Stimulated activated CD4-positive, alpha-beta T cell treated with anti-CD3 and anti-CD28 coated beads, Interleukin-4, amount 100 ng/mL, for 4 hours (primary cell): ENCODE measurements at places on chromosomes 5 and 9.

DNA sequence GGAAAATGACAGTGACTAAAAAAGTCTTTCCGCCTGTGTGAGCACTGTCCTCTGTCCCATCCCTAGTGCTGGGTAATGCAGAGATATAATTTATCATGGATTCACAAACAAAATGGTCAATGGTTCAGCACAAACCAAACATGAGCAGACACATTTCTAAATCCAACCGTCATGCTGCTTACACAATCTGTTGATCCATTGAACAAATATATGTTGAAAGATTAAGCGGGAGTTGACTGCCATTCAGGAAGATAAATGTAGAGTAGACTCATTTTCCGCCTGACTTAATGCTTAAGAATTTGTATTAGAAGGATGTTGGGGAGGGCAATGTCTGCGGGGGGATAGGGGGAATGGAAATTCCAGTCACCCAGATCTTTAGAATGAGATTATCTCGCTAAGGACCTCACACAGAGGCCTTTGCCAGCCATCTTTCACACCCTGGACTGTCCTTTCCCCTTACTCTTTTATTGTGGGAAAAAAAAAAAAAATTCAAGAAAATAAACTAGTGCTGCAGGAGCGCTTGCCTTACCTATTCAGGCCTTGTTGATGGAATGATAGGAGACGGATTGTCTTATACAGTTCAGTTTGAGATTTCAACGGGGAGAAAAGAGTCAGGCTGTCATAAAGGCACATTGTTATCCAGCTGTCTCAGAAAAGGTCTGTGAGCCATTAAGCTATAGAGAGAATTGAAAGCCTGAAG lies 153.7 kb downstream of the TLE1 start:
- DNase-seq: no peak

- DNase-seq: no peak
Measured at GRCh38 chr5:42962124-42962523, 78.0 kb downstream of the ANXA2R start.

- no peak for DNase-seq
Measured at GRCh38 chr5:1067141-1068121, 44.4 kb downstream of the SLC12A7 start.

DNA sequence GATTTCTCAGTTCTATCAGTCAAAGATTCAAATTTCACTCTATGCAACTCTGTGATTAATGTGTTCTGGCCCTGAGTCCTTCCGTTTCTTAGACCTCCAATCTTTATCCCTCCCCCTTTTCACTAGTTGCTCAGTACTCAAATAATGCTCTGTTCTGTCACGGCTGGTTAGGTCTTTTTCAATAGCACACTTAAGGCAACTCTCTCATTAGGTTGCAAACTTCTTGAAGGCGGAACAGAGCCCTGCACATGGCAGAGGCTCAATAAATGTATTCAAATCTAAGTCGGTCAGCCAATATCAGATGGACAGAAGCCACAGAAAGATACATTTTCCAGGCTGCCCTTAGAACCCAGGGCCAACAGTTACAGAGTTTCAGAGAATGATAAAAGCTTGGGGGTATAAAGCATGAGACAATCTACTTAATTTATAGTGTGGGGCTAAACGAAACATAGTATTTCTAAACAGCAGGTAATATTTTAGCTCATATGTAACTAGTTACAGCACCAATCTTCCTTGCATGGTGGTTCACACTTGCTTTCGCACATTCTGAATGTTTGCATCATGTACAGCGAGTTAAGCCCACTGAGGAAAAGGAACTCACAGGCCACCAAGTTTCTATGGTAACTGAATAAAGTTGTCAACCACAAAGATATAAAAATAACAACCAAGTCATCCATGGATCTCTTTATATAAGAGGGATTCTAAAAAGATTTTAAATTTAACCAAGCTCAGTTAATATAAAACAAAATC lies 67.1 kb upstream of the GOLPH3 start:
- DNase-seq: no peak

GRCh38 chr9:114897196-114897595 lies 33.2 kb downstream of the TNFSF8 start:
- no peak for DNase-seq

DNA sequence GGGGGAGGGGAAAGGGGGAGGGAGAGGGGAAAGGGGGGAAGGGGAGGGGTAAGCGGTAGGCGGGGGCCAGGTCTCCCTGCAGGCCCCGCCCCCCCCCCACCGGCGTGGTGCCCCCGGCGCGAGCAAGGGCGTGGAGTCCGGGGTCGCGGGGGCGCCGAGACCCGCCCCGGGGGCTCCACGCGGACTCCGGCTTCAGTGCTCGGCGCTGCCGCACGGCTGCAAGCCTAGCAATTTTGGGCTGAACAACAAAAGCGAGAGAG lies 10.8 kb downstream of the C9orf50 start:
- no peak for DNase-seq

DNA sequence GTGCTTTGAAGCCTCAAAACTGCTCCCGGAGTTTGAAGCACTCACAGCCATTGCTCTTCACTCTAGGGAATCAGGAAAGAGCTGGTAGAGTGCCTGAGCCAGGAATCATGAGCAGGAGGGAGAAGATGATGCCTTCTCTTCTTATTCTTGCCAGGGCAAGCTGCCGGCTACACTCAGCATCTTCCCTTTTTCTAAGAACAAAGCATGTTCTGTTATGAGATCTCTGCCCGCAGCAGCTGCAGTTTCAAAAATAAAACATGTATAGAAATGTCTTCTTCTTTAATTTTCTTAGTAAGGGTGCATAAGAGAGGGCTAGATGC lies 57.9 kb upstream of the RICTOR start:
- DNase-seq: no peak

DNA sequence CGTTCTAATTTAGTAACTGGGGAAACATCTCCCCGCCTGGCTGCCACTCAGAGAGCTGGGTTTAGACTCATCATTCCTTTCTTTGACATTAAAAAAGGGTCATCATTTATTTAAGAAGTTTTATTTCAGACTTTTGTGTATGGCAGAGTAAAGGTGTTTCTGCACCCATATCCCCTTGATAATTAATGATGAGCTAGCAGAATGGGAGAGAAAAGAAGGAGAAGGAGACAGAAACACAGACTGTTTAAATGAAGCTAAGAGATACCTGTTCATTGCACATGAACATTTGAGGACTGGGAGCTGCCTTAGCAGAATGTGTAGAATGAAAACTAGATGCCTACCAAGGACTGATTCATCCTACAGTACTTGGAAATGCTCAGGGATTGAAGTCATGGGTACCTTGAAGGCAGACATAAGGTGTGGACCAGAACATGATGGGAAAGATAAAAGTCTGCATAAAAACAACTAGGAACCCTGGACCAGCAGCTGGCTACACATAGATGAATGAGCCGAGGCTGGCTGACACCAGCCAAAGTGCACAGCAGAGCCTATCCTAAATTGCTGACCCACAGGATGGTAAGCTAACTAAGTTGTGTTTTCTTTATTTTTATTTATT lies 48.3 kb upstream of the SPATA31C2 start:
- no peak for DNase-seq

DNA sequence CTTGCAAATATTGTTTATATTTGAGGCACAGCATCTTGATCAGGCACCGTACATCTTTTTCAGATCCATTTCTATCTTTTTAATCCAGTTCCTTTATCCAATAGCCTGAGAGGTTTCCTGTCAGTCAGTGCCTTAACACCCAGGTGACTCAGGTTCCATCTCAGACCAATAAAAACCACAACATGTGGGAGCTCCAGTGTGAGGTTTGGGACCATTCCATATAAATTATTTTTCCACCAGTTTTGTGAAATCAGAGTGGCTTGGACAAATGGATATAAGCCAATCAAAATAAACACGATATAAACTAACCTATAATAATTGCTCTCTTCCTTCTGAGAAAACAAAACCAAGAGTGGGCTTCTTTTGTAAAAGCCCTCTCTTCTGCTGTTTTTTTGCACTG lies 351.3 kb downstream of the NTRK2 start:
- no peak for DNase-seq

DNA sequence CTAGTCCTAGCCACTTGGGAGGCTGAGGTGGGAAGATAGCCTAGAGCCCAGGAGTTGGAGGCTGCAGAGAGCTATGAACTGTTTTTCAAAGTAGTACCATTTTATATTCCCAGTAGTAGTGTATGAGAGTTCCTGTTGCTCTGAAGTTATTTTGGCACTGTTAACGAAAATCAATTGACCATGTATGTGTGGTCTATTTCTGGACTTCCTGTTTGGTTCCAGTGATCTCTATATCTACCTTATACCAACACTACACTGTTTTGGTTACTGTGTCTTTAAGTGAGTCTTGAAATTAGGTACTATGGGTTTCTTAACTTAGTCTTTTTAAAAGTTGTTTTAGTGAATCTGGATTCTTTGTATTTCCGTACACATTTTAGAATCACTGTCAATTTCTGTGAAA lies 13.6 kb downstream of the SLF1 start:
- no peak for DNase-seq

DNA sequence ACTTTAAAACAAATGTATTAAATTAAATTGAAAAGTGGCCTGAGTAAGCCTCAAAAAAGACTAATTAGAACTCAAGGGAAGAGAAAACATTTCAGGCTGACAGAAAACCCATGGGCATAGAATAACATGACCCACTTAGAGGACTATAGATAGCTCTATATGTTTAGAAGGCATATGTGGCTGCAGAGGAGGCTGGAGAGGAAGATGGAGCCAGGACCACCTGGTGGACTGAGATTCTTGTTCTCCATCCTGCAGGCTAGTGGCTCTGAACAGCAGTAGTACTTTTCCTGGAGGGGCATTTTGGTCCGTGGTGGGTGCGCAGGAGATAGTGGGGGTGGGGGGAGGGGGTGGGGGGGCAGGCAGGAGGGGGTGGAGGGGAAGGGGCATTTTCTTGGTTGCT lies 10.3 kb upstream of the NPR2 start:
- DNase-seq: no peak

DNA sequence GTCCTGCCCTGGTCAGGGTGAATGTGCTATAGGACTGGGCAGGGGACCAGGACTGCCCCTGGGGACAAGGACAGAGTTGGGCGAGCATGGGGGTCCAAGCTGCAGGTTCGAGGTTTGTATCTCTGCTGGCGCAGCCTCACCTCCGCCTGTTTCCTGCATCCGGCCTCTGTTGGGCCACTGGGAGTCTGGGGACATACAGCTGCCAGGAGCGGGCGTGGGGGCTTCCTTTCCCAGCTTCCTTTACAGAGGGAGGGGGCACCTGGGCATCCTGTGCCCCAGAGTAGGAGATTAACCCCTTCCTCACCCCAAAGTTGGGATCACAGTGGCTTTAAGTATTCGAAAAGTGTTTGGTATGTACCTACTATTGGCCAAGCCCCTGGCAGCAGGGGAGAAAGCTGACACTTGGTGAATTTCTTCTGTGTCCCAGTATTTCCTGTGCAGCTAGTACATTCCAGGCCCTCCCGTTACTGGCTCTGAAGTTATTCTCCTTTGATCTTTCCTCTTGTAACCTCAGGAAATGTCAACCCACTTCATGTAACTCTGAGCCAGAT lies 19.0 kb downstream of the OLFML2A start:
- DNase-seq: no peak

GRCh38 chr9:110752766-110753165 lies 84.2 kb downstream of the MUSK start:
- DNase-seq: no peak

DNA sequence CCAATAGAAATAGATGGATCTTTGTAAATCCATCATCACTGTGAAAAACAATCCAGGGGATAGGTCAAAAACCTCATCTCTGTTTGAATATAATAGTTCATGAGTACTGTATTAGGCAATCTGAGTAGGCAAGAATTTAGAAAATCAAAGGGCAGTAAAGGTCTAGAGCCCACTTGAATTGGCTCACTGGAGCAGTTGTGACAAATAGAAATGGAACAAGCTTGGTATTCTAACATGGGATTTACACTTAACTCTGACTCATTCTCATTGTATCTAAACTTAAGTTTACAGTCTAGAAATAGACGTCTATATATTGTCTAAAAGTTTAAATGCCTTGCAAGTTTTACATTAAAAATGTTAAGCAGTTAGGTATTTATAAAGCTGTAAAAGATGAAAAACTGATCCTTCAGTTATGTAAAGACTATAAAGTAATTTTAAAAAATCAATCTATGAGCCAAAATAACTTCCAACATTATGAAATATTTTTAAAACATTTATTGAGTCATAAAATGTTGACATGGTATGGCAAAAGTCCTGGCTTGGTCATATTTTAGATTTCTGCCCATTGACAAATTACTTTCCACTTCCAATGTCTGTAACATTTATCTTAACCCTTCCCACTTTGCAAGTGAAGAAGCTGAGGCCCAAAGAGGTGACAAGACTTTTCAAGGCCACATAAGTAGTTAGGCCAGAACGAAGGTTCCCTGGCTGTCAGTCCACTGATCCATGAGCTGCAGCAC lies 203.7 kb upstream of the NREP start:
- DNase-seq: no peak

- DNase-seq: no peak
Measured at GRCh38 chr9:101030086-101030391, 1.5 kb downstream of the PLPPR1 start.

GRCh38 chr9:96425500-96426169 lies 7.5 kb upstream of the ZNF367 start:
- no peak for DNase-seq

DNA sequence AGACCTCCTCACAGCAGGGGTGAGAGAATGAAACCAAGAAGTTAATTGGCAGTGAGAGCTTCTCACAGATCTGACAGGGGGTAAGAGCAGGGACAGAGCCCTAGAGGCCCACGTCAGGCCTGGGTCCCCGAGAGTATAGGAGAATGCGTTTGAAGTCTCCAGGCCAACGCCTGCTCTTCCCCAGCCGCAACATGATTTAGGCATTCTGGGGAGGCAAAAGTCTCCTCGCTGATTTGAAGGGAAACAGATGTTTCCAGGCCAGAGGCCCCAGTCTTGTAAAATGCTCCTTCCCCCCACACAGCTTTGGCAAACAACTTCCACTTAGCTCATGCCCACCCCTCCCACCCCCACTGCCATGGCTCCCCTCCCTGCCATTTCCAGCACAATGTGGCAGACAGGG lies 239.2 kb upstream of the TRIM32 start:
- no peak for DNase-seq

DNA sequence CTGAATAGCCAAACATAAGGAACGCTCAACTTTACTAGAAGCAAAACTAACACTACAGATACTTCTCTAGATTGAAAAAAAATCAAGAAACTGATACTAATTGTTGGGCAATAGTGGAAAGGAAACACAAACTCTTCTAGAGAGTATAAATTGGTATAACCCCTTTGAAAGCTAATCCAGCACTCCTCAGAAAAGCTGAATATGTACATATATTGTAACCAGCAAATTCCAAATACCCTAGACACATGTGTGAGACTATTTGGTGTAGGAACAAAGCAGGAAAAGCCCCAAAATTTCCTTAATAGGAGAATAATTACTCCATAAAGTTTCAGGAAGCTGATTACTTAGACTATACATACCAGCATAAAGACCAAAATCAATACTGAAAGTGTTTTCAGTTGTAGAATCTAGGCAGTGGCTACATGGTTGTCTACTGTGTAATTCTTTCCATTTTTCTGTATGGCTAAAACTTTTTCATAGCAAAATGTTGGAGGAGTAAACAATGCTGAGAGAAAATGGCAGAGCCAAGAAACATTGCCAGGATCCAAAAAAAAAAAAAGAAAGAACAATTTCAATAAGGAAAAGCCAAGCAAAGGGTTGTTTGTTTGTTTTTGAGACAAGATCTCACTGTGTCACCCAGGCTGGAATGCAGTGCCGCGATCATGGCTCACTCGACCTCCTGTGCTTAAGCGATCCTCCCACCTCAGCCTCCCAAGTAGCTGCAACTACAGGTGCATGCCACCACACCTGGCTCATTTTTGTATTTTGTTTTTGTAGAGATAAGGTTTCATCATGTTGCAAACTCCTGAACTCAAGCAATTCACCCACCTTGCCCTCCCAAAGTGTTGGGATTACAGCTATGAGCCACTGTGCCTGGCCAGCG lies 15.0 kb downstream of the SKP1 start:
- DNase-seq: no peak
